ENCODE measurements at places on chromosomes 2 and 18.

DNA sequence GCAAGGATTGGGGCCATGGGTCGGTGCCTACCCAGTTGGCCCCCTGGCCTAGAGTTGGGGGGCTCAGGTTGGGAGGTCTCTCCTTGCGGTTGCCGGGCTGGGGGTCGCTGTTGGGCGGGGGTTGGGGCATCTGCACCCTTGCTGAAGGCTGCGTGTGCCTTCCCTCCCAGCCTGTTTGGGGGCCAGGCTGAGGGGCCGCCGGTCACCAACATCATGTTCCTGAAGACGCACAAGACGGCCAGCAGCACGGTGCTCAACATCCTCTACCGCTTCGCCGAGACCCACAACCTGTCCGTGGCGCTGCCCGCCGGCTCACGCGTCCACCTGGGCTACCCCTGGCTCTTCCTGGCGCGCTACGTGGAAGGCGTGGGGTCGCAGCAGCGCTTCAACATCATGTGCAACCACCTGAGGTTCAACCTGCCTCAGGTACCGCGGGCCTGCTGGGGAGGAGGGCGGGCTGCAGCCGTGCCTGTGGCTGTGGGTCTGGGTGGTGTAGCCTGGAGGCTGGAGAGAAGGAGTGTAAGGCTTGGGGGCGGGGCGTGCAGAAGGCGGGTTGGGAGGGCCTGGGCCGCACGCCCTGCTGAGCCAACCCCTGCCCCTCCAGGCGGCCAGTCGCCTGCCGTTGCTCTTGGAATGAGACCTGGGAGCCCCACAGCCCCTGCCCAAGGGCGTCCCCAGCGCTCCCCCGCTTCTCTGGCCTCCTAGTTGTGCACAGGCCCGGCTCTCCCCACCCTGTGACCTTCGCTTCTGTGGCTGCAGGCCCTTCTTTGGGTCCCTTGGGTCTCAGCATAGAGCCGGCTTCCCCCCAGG is 7.2 kb upstream of the NEU4 start:
- H3K4me3 ChIP-seq = no peak overlapping the region
- H3K27ac ChIP-seq = no peak overlapping the region
- no peaks in the 10 kb centered on the region for H3K4me1 ChIP-seq
- H3K27me3 ChIP-seq = peaks cover 3% of the 10 kb centered on the region
- no peaks in the 10 kb centered on the region for H3K36me3 ChIP-seq

DNA sequence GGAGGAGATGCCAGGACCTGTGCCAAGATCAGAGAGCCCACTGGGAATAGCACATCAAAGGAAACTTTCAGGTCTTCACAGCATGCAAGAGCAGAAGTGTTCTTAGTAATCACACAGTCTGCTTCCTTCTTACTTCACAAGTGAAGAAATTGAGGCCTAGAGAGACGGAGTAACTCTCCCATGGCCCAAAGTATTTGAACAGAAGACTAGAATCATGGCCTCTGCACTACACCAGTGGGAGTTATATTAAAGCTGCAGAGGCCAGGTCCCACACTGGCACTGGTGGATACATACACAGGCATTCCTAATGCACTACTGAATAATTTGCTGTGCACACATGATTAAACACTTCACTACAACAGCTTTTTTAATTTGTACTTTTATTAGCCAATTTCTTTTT is 107.6 kb upstream of the RMP24 start:
- no peaks in the 10 kb centered on the region for H3K36me3 ChIP-seq
- H3K4me1 ChIP-seq = no peaks in the 10 kb centered on the region
- no peak for DNase-seq
- H3K4me3 ChIP-seq = no peak overlapping the region
- no peaks in the 10 kb centered on the region for H3K27me3 ChIP-seq

DNA sequence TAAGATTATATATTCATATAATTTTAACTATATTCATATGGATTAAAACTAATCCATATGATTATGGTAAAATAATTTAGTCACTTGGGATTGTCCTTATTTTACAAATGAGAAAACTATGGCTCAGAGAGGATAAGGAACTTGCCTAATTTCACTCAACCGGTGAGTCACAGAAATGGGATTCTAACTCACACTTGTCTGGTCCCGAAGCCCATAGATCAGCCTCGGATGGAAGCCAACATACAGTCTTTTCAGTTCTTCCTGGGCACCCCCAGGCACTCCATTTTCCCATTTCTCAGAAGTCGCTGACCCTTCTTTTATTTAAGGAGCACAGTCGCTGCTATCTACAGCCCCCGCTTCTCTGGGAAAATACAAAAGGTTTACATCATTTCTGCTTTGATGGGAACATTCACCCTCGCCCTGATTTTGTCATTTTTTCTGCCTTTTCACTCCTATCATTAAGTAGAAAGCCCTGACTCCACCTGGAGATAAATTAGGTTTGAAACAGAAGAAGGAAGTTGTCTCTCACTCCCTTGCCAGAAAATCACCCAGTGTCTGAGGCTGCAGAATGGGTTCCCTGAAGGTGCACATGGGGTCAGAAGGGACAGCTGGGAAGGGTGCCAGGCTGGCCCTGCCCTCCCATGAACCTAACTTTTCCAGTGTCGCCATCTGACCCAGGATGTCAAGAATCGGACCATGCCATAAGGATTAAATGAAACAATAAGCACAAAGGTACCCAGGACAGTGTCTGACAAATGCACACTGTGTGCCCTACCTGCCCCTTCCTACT is 36.6 kb downstream of the CYP1B1 start:
- no peak overlapping the region for H3K4me3 ChIP-seq
- no peak overlapping the region for H3K27ac ChIP-seq
- H3K4me1 ChIP-seq = no peaks in the 10 kb centered on the region
- no peaks in the 10 kb centered on the region for H3K36me3 ChIP-seq
- no peaks in the 10 kb centered on the region for H3K27me3 ChIP-seq

DNA sequence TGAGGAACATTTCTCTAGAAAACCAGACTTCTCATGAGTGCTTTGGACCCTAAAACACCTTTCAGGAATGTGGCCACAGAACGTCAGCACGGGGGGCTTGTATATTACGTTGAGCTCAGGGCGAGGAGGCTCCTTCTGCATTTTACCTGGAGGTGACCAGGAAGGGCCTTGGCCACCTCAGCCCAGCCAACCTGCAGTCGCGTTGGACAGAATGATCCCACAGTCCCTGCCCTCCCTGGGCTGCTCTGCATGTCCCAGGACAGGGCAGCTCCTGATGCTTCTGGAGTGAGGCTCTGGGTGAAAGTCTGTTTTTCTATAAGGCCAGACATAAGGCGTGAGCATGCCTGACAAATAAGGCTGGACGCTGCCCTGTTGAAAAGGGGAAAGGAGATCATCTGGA is 121.9 kb downstream of the NDUFA10 start:
- H3K4me1 ChIP-seq = no peaks in the 10 kb centered on the region
- no peak for DNase-seq
- H3K36me3 ChIP-seq = no peaks in the 10 kb centered on the region
- H3K27ac ChIP-seq = no peak overlapping the region

- peaks cover 2% of the 10 kb centered on the region for H3K4me1 ChIP-seq
- H3K27me3 ChIP-seq = no peaks in the 10 kb centered on the region
- peaks cover 18% of the 10 kb centered on the region for H3K36me3 ChIP-seq
- H3K4me3 ChIP-seq = no peak overlapping the region
- no peak overlapping the region for H3K27ac ChIP-seq
Measured at GRCh38 chr2:98601532-98602132, 6.7 kb downstream of the COA5 start.

- H3K4me3 ChIP-seq = no peak overlapping the region
- no peak overlapping the region for H3K27ac ChIP-seq
- H3K4me1 ChIP-seq = no peaks in the 10 kb centered on the region
- DNase-seq = no peak
Measured at GRCh38 chr18:4256766-4257417, 198.2 kb downstream of the DLGAP1 start.

- no peaks in the 10 kb centered on the region for H3K27me3 ChIP-seq
- H3K4me1 ChIP-seq = peaks cover 3% of the 10 kb centered on the region
- H3K4me3 ChIP-seq = no peak overlapping the region
- no peak overlapping the region for H3K27ac ChIP-seq
Measured at GRCh38 chr18:75031717-75032317, 177.1 kb downstream of the PTGR3 start.

DNA sequence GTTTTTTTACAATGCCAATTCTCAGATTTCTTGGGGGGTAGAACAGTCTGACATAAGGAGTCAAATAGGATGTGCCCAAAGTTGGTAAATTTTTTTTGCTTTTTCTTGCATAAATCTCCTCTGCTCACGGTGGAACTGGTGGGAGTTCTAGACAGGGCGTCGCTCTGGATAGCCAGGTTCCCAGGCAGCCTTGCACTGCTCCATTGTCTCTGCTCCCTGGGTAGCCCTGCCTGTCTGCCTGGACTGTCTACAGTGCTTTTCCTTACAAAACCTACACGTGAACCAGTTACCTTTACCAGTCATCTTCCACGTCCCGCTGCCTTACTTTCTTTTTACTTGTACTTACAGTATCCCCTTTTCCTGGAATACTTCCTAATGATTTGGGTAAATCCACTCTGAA is 117.1 kb downstream of the ZNF407 start:
- DNase-seq = no peak
- no peaks in the 10 kb centered on the region for H3K4me1 ChIP-seq
- no peak overlapping the region for H3K4me3 ChIP-seq
- H3K36me3 ChIP-seq = no peaks in the 10 kb centered on the region

DNA sequence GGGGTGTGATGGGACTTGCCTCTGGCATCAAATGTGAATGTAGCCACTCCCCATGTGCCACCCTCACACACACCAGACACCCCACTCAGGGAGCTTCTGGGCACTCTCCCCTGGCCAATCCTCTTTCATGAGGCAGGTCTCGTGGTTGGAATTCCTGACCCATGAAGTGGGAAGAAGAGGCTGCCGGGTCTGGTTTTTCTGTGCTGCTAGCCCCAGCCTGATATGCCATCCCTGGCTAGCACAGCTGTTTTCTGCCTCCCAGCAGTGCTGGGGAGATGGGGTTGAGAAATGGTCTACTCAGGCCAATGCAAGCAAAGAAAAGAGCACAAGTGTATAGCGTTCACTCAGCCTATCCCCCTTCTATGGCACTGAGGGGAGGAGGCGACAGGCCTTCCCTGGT is 1.2 kb upstream of the C2orf72 start:
- DNase-seq = no peak
- no peaks in the 10 kb centered on the region for H3K36me3 ChIP-seq
- no peak overlapping the region for H3K27ac ChIP-seq
- H3K4me3 ChIP-seq = no peak overlapping the region
- H3K27me3 ChIP-seq = peaks cover 2% of the 10 kb centered on the region

DNA sequence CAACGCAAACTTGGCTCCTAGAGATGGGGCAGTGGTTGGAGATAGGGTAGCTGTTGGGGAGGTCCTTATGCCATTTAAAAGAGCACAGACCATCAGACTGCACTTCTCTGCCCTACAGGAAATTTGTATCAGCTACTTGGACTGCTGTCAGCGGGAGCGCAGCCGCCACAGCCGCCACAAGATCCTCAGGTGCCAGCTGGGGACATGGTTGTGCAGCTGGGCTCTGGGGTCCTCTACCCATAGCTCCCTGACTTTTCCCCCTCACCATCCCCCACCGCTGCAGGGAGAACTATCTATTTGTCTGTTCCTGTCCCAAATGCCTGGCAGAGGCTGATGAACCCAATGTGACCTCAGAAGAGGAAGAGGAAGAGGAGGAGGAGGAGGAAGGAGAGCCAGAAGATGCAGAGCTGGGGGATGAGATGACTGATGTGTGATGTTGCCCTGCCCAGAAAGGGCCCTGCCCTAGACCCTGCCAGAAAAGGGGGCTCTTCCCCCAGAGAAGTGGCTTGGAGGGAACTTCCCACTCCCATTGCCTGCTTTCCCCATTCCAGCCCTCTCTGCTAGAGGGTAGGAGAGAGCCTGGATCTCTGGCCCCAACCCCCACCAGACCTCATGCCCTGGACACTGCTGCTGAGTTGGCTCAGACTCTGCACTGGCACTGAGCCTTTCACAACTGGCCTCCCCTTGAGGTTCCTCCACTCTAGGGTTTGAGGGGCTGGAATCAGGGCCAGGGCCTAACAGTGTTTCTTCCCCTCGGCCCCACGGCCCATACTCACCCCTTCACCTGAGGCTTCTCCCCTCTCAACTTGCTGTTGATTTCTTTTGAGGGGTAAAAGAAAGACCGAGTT is 7.3 kb downstream of the PRADC1 start:
- H3K27me3 ChIP-seq = no peaks in the 10 kb centered on the region
- no peak overlapping the region for H3K27ac ChIP-seq
- H3K36me3 ChIP-seq = peaks cover 87% of the 10 kb centered on the region
- H3K4me3 ChIP-seq = no peak overlapping the region
- DNase-seq = no peak
- no peaks in the 10 kb centered on the region for H3K4me1 ChIP-seq

DNA sequence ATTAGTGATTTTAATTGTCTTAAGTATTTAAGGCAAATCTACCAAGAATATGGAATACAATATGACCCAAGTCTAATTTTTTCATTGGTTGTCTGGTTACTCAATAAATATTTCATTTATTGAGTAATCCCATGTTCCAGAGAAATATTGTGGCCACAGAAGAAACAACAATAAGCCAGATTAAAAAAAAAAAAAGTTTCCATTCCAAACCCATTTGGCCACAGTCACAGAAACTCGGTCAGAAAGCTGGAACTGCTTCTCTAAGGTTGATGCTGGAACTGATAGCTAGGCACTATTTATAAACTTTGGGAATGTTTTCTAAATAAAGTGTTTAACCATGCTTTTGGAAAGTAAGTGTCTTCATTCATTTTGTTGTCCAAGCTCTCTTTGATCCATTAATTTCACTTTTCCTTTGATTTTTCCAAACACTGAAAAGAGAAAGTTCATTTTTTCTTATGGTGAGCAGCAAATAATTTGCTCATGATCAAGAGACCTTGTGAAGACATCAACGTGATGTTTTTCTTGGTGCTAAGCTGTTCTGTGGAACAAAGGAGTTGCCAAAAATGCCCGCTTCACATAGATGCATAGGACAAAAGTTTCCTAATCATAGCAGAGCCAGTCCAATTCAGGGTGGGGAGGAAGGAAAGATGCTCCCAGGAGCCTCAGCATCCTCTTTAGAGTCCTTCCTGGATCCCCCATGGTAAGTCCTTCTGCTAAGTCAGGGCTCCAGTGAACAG is 72.1 kb upstream of the CCBE1 start:
- no peaks in the 10 kb centered on the region for H3K36me3 ChIP-seq
- no peak overlapping the region for H3K4me3 ChIP-seq
- DNase-seq = no peak
- no peaks in the 10 kb centered on the region for H3K27me3 ChIP-seq

DNA sequence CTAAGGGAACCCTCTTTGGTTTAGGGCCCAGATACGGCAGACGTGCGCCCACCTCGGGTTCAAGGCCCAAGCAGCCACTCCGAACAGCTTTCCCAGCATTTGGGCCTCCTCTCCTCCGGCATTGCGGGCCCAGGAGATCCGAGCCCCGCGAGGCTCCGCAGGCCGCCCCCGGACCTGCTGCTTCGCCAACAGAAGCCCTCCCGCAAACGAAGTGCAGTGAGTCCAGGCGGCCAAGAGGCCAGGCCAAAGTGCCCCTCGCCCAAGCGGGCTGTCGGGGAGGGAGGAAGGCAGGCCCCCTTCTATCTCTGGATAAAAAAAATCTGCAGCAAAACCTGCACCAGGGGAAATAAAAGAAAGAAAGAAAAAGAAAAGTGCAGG is 6.0 kb downstream of the EN1 start:
- no peaks in the 10 kb centered on the region for H3K36me3 ChIP-seq
- H3K4me1 ChIP-seq = no peaks in the 10 kb centered on the region
- H3K27me3 ChIP-seq = peaks cover 99% of the 10 kb centered on the region
- no peak for DNase-seq
- H3K4me3 ChIP-seq = no peak overlapping the region

All from small intestine (tissue), 16 donors.